ENCODE measurements at places on chromosomes 6 and 20. TPM values are rescaled to one million over a fixed set of nuclear protein-coding genes. Genes with fewer than 3 reads are reported as not detected.
A peak's percentile ranks its signal among the peaks of the same experiment; 100 is the strongest.

GRCh38 chr6:47290124-47290834 is 19.4 kb downstream of the TNFRSF21 start:
- DNase-seq = no peak

DNA sequence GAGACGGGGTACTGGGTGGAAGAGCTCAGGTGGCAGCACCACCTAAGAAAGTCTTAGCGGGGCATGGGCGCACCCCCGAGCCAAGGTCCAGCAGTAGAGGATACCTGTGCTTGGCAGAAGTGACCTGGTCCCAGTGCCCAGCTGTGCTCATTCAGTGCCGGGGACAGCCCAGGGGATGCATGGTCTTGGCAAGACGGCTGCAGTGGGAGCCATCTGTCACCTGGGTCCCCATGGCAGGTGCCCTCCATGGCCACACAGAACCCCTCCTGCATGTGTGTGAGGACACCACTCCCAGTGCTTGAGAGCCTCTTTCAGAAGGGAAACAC is 664.7 kb downstream of the QKI start:
- no peak for DNase-seq

DNA sequence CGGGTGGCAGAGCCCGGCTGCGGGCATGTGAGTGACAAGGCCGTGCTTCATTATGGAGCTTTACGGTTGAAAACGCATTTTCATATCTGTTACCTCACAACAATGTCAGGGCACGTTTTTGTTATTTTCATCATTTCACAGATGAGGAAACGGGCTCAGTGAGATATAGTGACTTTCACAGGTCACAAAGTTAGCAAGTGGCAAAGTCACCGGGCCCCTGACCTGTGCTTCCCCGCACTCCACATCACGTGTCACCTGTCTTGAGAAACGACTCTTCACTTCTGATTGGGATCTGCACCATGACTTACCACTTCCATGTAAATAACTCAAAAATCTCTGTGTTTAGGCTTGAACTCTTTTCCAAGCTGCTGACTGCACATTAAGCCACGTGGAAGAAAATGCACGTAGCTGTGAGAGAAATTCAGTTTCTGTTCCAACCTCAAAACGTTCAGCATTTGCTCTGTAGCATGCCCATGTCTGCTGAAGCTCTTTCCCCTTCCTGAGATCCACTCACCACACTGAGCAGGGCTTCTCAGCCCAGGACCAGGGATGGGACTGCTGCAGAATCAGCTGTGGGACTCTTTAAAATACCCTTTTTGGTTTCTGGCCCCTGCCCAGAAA is 107.2 kb downstream of the ARMC2 start:
- no peak for DNase-seq

DNA sequence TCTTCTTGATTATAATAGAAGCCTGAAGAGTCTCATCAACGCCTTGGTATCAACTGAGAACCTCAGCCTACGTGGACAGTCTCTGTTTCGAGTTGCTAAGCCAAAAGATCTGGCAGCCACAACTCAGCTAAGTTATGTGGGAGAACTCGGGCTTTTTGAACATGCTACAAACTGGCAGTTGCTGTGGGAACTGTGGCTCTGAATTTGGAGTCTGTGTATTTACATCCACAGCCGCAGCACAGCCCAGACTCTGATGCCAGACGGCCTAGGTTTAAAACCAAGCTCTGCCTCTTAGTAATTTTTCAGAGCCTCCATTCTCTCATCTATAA is 35.8 kb downstream of the RIPOR2 start:
- no peak for DNase-seq

DNA sequence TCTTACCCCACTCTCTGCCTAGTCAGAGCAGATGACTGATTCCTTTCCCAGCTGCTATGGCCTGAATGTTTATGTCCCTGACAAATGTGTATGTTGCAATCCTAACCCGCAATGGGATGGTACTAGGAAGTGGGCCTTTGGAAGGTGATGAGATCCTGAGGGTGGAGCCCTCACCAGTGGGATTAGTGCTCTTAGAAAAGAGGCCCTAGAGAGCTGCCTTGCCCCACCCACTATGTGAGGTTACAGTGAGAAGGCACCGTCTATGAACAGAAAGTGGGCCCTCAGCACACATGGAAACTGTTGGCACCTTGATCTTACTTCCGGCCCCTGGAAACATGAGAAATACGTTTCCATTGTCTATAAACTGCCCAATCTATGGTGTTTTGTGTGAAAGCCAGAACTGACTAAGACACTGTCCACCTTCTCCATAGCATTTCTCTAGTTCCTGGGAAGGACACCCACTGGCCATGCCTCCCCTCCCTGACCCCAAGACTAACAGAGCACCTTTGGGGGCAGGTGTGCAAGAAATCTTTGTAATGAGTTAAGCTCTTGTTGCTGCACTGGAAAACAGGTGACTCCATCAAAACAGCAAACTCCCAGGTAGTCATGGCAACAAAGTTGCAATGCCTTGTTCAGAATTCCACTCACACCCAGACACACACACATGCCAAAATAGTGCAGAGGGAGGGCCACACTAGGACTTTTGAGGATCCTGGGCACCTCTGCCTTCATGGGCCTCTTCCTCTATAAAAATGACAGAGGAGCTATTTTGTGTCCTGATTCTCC is 16.2 kb downstream of the GABRR2 start:
- DNase-seq = peak; percentile 34

DNA sequence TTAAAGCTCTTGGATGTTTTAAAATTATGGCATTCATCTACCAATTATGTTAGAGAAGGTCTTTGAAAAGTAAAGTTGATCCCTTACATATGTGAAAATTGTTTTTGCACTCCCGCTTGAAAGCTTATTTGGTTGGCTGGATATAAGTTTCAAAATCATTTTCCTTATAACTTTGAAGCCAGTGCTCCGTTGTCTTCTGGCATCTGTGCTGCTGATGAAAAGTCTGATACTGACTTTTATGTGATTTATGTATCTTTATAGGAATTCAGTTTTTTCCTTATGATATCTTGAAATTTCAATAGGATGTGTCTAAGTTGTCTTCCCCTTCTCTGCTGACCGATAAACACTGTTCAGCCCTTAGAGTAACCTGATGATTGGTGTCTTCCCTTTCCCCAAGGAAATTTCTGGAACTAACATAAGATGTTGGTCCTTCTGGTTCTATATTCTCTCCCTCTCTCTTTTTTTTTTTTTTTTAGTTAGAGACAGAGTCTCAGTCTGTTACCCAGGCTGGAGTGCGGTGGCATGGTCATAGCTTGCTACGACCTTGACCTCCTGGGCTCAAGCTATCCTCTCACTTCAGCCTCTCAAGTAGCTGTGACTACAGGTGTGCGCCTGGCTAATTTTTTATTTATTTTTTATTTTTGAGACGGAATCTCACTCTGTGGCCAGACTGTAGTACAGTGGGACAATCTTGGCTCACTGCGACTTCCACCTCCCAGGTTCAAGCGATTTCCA is 12.7 kb downstream of the PANK2 start:
- no peak for DNase-seq

Gene ATP6V1G2
- 4.6 TPM for total RNA-seq

Gene RUNX2
- total RNA-seq = 5.1 TPM

Measured in stomach (tissue), 19 donors.